ENCODE measurements at places on chromosomes 7 and 10.

DNA sequence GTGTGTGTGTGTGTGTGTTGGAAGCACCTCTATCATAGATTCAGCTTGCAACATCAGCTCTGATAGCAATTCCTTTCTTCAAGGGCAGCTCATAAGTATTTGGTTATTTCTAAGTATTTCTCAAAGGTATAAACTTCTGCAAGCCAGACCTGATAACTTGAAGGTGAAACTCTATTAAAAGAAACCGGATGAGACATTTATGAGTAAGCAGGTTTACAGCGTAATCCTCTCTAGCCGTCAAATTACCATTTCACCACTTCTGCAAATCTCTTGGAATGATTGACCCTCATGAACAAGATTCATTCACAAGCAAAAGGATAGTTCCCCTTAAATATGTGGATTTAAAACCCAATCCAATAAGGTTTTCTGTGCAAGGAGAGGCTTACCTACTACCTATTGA, 23.1 kb downstream of the PDE1C start:
- peak; percentile 28 for DNase-seq

GRCh38 chr7:117468174-117468573, 11.7 kb upstream of the CFTR start:
- DNase-seq: no peak

- DNase-seq: no peak
Observed at GRCh38 chr7:150412518-150413488, 33.7 kb downstream of the ZNF775 start.

DNA sequence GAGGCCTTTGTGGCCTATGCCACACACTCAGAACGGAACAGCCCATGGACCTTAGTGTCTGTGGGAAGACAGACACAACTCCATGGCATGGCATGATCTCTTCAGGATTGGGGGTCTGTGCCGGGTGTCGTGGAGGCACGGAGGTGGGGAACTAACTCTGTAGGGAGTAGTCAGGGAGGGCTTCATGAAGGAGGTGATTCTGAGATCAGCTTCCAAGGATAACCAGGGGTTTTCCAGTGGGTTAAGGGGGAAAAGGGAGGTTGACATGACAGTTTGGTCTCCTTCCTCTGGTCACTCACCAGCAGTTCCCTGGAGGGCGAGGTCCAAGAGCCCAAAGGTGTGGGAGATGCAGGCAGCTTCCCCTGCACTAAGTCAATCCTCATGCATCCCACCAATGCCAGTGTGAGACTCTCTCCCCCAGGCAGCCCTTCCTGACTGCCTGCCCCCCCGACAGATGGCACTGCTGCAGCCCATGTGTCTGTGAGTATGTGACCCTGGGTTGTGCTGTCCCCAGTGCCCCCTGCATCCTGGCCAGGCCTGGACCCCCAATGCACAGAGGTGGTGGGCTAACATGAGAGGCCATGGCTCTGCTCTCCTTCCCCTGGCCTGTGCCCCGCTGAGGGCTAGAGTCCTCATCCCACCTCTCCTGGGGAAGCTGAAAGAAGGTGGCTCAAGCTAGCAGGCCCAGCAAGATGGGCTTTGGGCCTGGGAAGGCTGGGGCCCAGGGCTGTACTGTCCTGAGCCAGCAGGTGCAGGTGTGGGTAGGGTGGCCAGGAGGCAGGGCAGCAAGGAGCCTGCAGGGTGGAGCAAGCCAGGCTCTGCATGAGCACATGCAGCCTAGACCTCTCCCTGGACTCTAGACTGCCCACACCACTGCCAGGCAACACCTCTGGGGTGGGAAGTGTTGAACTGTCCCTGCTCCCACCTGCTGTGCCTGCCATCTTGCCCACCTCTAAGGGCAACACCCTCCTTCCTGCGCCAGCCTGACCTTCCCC, 39.7 kb downstream of the RASGEF1A start:
- DNase-seq: no peak

DNA sequence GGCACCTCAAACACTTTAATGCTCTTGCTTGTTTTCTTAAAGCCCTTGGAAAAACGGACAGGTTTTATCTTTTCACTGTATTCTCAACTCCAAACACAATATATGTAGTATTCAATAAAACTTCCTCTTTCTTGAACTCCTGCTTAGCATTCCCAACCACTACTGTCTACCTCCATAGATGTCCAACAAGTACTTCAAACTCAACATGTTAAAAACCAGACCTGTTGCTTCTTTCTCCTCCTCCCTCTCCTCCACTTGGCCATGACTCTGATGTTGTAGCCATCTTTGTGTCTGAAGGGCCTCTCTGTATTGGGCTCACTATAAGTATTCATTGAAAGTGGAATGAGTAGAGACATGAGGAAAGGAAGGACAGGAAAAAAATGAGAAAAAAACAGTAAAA, 16.2 kb upstream of the COL17A1 start:
- DNase-seq: no peak

GRCh38 chr7:157484411-157485081, 147.7 kb downstream of the DNAJB6 start:
- DNase-seq: no peak

GRCh38 chr10:121823993-121824463, 103.8 kb downstream of the ATE1 start:
- peak; percentile 57 for DNase-seq

DNA sequence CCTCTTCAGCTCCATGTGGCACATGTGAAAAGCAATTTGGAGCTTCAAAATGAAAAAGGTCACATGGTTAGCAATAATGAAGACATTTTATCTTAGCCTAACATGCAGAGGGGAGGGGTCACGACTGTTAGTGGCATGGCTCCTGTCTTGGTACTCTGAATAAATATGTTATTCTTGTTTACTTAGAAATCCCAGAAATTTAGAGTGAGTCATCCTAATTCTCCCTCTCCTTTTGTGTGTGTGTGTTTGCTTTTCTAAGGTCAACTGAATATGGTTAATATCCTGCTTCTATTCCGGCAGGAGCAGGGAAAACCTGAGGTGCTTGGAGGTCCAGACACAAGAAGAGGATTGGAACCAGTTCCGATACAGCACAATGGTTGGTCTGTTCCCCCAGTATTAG, 17.6 kb downstream of the BCCIP start:
- no peak for DNase-seq

GRCh38 chr10:124324856-124325632, 93.7 kb downstream of the OAT start:
- no peak for DNase-seq

DNA sequence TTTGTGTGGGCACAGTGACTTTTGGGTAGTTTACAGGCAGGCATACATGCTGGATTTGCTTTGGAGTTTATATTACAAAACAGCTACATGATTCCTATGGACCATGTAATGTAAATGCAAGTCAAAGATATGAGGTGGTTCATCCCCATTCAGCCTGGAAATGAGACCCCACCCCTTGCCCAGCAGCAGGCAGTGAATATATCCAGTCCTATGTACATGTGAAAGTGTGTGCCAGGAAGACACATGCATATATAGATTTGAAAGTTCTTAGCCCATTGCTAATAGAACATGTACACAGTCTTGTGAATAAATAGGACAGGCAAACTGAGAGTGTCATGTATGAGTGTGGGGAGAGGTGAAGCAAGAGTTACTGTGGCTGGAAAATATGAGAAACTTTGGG, 65.3 kb downstream of the FZD1 start:
- no peak for DNase-seq

DNA sequence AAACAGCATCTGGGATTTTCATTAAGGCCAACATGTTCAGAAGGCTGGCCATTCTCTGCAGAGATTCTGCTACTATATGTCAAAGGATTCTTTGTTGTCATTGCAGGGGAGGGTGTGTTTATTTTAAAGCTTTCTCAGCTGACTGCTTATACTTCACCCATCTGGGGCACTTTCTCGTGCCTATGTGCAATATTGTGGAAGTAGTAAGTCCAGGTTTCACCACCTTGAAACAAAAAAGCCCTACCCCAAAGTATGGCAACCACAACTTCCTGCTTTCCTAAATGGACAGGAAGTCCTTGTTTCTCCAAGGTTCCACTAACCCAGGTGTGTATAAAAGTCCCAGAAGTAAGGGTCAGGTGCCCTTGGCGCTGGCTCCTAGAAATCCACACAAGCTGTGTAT, 58.7 kb upstream of the COL1A2 start:
- DNase-seq: no peak

GRCh38 chr7:79880312-79880711, 254.3 kb upstream of the GNAI1 start:
- DNase-seq: no peak

- DNase-seq: no peak
Observed at GRCh38 chr7:28130277-28130676, 50.3 kb downstream of the JAZF1 start.

GRCh38 chr10:59381687-59382086, 19.3 kb upstream of the FAM13C start:
- no peak for DNase-seq

DNA sequence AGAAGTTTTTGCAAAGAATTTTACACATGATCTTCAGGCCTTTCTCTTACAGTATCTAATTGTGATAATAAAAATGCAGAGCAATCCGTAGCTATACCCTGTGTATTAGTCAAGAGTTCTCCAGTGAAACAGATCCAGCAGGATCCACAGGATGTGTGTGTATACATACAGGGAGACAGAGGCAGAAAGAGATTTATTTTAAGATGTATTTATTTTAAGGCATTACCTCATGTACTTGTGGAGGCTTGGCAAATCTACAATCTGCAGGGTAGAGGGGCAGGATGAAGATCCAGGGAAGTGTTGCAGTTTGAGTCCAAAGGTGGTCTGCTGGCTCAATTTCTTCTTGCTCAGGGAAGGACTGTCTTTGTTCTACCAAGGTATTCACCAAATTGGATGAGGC, 41.7 kb downstream of the ARHGAP12 start:
- DNase-seq: no peak

DNA sequence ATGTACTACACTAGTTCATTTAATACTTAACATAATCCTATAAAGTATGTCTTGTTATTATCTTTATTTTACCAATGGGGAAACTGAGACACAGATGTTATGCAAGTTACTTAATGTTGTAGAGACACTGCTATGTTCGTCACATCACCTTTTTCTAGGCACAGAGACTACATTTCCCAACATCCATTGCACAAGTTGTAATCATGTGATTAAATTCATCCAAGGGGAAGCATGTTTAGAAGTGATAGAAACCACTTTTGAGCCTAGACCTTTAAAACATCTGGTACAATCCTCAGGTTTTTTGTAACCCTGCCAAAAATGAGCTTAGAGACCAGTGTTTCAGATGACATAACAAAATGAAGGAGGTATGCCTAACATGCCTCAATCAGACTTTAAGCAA, 386.8 kb upstream of the HPS1 start:
- no peak for DNase-seq

GRCh38 chr7:1537535-1538412, 7.3 kb downstream of the MAFK start:
- DNase-seq: no peak

- DNase-seq: no peak
Observed at GRCh38 chr7:49780953-49781352, 7.5 kb downstream of the VWC2 start.

DNA sequence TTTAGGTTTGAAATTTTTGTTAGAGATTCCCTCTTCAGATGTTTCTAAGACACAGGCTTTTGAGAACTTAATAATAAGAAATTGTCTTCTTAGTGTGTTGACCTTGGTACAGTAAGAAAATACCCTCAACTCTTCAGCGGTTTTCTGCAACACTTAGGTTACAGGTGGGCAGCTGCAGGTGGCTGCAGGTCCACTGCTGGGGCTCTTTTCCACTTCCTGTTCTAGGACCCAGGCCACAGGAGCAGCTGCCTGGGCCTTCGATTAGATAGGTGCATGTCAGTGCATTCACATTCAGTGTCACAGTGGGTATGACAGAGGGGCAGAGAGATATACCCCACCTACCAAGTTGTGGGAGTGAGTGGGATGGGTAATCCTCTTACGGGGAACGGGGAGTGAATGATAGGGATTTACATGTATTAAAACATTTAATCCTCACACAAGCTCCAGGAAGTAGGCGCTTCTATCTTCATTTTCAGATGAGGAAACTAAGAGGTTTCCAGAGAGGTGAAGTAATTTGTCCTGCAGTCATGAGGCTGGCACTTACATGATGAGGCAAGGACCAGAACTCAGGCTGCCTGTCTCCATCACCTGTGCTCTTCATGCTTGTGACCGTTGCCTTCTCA, 20.2 kb upstream of the SUV39H2 start:
- no peak for DNase-seq

DNA sequence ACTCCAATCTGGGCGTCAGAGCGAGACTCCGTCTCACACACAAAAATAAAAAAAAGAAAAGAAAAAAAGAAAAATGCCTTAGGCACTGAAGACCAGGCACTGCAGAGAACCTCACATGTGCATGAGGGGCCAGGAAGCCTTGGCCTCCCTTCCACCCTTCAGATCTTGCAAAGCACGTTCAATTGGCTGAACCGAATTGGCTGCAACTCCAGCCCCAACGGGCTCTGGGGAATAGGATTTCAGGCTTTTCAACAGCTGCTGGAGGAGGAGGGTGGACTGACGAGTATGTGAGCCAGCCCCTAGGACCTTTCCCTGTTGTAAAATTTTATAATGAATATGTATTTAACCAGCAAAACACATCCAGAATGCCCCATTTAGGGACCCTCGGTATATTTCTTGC, 16.7 kb downstream of the TMEM120A start:
- no peak for DNase-seq

DNA sequence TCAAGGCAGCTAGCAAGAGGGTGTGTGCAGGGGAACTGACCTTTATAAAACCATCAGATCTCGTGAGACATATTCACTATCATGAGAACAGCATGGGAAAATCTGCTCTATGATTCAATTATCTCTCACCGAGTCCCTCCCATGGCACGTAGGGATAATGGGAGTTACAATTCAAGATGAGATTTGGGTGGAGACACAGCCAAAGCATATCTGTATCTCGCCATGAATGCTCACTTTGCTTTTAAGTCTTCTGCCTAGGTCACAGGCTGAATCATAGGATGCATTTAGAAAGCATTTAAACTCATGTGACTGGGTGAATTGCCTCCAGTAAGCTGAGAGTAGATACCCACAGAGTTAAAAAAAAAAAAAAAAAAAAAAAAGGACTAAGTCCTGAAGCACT, 220.0 kb downstream of the AGMO start:
- DNase-seq: no peak

DNA sequence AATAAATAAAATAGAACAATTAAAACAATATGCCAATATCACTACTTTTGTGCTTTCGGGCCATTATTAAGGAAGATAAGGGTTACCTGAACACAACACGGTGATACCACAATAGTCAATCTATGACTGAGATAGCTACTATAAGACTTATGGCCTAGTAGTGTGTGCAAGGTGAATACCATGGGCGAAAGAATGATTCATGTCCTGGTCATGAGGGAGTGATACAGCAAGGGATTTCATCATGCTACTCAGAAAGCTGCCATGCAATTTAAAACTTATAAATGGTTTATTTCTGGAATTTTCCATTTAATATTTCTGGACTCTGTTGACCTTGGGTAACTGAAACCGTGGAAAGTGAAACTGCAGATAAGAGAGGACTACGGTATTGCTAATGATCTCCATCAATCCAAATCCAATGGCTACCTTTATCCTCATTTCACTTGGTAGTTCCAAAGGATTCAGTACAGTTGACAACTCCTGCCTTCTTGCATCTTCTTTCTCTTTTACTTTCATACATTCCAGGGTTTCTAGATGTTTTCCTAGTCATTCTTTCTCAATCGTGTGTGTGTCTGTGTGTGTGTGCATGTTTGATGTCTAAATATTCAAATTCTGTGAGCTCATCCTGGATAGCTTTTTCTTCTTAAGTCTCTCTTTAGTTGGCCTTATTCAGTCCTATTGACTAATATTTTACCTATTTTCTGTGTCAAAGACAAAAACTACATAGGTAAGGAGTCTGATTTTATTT, 100.5 kb upstream of the MAGI2 start:
- DNase-seq: no peak

- no peak for DNase-seq
Observed at GRCh38 chr10:2856598-2856997, 210.8 kb upstream of the PFKP start.
